ENCODE measurements at places on chromosomes 16 and 17.

GRCh38 chr17:27069842-27070508 is 223.9 kb upstream of the WSB1 start:
- DNase-seq: no peak

DNA sequence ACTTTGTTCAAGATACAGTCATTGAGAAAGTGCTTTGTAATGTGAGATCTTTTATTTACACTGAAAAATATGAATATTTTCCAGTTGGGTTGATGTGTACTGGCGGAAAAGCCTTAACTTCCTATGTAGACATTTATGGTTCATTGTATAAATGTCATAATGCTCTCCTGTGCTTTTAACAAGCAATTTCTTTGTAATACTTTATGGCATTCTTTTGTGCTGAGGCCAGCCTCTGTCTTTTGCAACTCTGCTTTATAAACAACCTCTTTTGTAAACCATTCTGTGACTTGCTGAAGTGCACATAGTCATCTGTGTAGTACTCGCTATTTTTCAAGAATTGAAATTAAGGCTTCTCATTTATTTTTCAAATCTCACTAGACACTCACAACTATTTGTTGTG is 291.2 kb downstream of the CDH11 start:
- no peak for DNase-seq

DNA sequence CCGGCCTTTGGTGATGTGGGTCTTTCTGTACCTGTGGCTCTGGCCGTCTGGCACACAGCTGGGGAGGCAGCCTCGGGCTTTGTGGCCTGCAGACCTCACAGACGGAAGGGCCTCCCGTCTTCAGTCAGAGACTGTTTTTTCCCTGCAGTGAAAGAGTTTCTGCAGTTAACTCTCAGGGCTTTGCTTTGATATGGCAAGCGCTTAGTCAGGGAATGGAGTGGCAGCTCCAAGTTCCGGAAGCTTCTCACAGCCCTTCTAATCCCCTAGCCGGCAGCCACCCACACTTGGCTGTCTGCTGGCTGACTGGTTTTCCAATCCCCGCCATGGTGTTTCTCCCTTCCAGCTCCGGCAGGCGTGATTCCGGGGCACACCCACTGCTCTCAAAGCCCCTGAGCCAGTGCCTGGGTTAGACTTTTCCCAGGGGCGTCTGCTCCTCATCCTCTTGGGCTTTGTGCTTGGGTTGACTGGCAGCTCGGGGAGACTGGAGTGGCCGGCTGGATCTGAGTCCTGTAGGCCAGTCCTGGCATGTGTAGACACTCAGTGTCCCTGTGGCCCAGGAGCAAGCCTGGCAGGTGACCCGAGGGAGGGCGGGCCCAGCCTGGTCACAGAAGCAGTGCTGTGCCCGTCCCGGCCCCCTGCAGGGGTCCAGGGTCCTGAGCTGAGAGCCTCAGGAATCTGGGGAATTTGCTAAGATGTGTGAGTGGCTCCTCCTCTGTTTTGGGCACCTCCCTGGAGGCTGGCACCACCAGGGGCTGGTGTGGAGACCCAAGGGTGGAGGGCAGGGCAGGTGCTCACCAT is 29.9 kb downstream of the BAIAP2 start:
- no peak for DNase-seq

GRCh38 chr16:89010210-89010925 is 33.4 kb upstream of the CBFA2T3 start:
- DNase-seq: no peak

DNA sequence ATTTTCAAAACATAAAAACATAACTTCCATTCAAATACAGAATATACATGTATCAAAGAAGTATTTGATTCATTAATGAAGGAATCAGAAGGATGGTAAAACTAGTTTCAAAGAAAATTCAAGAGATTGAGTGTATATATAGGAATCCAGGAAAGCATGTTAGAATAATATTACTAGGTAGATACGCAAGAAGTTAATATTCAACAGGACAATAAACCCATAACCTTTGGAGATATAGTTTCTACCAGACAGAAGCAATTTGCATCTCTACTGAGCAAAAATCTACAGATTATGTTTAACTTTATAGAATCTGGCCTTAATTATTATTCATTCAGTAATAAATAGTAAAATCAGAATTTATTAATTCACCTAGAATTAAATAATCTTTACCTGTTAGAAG is 166.8 kb downstream of the CNTNAP4 start:
- DNase-seq: no peak

- DNase-seq: no peak
Measured at GRCh38 chr16:57166451-57166850, 19.4 kb downstream of the PSME3IP1 start.

- DNase-seq: no peak
Measured at GRCh38 chr16:67019171-67019570, 9.8 kb upstream of the CBFB start.

DNA sequence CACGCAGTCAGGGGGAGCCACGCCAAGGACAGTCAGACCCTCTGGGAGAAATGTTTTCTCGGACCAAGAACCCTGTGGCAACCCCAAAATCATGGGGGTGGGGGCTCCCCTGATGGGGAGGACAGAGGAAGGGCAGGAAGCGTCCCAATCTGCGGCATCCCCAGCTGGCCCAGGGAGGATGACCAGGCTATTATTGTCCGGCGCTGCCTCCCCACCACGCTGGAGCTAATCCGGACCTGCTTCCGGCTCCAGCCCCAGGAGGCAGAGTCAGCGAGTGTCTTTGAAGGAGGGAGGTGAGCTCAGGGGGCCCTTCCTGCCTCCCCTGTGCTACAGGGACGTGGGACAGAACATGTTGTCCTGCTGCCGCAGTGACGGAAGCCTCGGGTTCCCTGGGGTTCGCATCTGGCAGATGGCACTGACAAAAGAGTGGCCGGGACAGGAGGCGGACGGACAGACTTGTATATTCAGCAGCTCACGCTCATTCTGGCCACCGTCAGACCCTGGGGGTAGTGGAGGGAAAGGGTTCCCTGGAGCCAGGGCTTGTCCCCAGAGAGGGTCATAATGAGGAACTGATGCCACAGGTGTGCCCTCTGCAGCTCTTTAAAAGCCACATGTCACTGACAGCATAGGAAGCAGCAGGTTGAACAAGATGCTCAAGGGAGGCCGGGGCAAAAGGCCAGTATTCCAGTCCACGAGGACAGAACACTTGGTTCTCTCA is 54.3 kb upstream of the CDC42EP4 start:
- DNase-seq: no peak

DNA sequence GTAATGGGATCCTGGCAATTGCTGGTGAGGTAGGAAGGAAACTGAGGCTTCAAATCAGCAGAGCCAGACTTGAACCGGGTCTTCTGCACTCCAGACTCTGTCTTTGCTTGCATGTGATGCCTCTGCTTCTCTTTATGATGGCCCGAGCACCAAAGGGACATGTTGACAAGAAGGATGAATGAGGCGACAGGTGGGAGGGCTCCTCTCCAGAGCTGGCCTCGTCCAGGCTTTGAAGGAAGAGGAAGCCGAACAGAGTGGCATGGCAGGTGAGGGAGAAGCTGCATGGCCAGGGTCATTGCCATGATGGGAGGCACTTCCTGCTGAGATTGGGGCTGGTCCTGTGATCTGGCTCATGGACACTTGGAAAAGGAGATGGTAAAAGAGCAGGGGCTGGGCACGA is 40.8 kb downstream of the AKAP1 start:
- DNase-seq: no peak

DNA sequence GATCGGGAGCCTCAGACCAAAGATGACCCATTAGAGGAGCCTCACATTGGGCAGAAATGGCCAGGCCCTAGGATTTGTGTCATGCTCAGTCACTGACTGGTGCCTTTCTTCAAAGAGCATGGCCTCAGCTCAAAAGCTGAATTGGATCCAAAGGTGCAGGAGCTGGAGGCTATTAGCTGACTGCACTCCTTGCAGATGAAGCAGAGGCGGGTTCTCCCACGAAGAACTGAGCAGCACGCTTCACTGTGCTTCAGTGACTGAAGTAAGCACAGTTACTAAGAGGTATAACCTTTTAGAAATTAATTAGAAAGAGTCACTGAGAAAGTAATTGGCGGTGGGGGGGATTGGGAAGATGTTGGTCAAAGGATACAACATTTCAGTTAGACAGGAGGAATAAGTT is 18.7 kb upstream of the COX10 start:
- DNase-seq: no peak

GRCh38 chr17:44749980-44750318 is 8.8 kb upstream of the ADAM11 start:
- DNase-seq: no peak

GRCh38 chr17:45431531-45432404 is 902 bp downstream of the ARHGAP27 start:
- DNase-seq: peak; percentile 84

GRCh38 chr16:81321536-81321935 is 6.8 kb downstream of the GAN start:
- no peak for DNase-seq

DNA sequence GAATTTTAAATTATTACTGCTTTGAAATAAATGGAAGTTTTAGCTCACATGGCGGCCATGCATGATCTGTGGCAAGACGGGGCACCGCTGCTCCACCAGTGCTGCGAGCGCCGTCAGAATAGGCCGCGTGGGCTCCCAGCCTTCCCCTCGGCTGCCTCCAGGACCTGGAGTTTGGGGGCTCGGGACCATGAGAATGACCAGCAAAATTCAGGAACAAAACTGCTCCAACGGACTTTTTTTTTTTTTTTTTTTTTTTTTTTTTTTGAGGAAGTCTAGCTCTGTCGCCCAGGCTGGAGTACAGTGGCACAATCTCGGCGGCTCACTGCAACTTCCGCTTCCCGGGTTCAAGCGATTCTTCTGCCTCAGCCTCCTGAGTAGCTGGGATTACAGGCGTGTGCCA is 38.3 kb upstream of the AKAP1 start:
- DNase-seq: peak; percentile 48

GRCh38 chr16:12123462-12123861 is 146.9 kb downstream of the SNX29 start:
- no peak for DNase-seq

GRCh38 chr17:29076087-29076486 is 33.1 kb downstream of the PIPOX start:
- DNase-seq: no peak

- peak; percentile 20 for DNase-seq
Measured at GRCh38 chr16:49348408-49349176, 25.0 kb upstream of the C16orf78 start.

- DNase-seq: no peak
Measured at GRCh38 chr17:44314031-44314430, 5.6 kb downstream of the RUNDC3A start.

DNA sequence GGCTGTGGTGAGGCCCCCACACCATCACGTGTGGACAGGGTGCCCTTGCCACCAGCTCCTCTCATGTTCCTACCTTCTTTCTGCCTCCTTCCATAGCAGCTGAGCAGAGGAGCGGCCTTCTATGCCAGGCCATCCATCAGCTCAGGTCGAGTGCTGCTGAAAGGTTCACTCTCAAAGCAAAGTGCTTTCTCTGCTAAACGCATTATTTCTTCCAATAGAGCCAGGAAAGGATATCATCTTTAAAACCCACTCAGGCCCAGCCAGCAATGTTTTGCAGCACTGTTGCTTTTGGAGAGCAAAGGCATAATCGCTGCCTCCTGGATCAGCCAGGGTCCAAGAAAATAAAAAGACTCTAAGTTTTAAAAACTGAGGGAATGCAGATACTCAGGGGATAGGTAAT is 54.9 kb upstream of the GPRC5B start:
- DNase-seq: no peak

DNA sequence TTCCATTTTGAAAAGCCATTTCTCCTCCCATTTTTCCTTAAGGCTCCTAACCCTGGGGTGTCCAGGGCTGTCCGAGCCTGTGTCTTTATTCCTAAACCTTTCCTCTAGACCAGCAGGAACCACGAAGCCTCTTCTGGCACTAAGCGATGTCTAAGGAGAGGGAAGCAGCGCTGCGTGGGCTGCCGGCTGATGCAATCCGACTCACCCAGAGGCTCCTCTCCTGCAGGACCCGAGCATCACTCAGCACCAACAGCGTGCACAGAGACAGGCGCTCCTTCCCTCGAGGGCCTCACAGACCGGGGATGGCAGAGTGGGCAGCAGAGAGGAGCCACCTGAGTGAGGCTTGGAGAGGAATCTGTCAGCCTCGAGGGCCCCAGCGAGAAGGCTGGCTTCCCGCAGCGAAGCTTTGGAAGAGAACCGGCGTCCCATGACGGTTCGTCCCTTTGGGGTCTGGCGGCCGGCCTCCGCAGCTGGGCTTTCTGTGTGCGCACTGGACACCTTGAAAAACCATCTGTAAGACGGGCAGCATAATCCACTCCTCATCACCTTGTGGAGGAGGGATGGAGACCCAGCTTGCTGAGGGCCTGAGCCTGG is 174.3 kb downstream of the FOXL1 start:
- peak; percentile 36 for DNase-seq

- DNase-seq: no peak
Measured at GRCh38 chr17:61863801-61864126, 436 bp upstream of the BRIP1 start.

DNA sequence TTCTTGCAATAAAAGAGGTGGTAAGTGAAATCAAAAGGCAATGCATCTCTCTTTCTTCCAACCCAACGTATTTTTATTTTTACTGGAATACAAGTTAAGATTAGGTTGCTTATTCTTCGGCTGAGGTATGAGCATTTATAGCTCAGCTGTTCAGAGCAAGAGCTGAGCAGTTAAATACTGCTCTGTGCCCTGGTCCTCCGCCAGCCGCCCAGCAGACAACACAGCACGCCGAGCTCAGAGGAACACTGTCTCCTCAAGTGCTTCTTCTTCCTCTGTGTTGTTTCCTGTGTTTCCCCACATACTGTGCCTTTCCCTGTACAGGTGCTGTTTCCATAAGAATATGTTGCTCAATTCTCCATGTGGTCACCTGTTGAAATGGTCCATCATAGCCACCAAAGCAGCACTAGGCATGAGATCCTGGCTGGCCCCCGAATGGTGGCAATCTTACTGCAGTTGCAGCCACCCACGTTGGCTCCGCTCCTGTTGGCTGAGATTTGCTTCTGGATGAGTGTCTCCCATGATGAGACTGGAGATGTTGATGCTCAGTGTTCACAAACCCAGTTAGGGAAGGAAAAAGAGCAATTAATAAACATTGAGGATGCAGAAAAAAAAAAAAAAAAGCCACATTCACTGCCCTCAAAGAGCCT is 515.3 kb downstream of the GRIN2A start:
- no peak for DNase-seq

GRCh38 chr17:38898291-38898679 is 27.1 kb upstream of the LASP1NB start:
- peak; percentile 61 for DNase-seq

DNA sequence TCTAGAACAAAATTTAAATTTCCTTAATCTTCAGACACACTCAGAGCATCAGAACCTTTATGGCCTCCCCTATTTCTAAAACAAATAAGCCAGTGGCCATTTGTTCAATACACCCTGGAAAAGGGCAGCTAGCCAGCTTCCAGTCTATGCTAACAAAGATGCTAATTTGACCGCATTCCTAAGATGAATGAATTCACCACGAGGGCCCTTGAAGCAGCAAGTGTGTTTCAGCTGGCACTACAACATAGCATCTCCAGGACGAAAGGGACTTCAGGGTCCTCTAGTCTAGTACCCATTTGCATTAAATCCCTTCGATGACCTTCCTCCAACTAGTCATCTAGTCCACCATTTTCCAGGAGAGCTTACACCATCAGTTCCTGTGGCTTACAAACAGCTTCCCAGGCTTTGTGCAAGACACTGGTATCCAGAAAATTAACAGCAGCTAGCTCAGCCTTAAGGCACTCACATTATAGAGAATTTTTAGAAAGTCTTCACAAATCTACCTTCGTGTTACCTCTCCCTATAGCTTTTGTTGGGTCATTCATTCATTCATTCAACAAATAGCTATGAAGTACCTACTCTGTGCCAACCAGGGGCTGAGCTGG is 10.9 kb downstream of the KRT37 start:
- DNase-seq: no peak
